Activated T-cell treated with anti-CD3 and anti-CD28 coated beads, Interleukin-2, amount 50 U/mL, for 1 hour (primary cell): ENCODE measurements at places on chromosomes 3 and 15.

DNA sequence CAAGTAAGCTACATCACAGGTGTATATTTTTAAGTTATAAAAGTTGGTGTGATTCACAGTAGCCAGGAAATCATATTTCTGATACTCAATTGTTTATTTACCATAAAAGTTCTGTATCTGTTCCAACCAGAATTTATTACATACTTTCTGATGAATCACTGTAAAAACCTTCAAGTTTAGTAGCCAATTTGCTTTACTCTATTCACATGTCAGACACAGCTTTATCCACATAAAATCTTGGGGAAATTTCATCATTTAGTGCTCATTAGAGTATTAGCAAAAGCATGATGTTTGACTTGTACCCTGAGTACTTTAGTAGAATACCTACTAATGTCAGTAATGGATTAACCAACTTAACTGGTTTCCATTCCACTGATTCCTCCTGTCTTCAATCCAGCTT, 249.8 kb downstream of the POLQ start:
- DNase-seq, result no peak

DNA sequence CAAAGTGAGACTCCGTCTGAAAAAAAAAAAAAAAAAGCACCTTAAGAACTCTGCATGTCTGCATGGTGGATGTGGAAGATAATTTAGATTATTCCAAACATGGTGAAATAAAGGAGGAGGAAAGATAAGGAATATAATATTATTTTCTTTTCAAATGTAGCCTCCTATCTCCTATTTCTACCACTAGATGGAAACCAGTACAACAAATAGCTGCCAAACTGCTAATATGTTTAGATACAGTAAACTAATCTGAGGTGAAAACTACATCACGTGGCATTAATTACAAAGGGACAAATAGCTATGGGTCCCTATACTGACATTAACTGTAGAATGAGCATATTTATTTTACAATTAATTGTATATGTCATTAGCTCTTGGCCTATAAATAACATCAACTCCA, 197.8 kb downstream of the TBC1D5 start:
- DNase-seq, result no peak

GRCh38 chr3:19065027-19065426, 83.3 kb upstream of the KCNH8 start:
- DNase-seq, result no peak

DNA sequence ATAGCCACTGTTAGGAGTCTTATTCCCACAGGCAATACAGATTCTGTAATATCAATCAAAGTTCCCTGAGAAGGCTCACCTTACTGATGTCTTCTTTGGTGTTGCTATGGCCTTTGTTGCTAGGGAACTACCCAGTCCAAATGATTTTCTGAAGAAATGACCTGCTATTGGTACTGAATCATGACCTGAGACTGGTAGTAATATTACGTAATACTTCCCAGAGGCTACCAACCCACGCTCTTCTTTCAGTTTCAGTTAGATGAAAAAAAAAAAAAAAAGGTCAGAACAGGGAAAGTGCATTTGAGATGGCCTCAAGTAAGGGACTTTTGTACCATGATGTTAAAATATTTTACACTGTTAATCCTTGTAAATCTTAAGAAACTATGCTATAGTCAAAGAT, 1092.5 kb upstream of the EPHA6 start:
- no peak for DNase-seq

- DNase-seq, result no peak
These were observed 21.8 kb downstream of the CCDC32 start for GRCh38 chr15:40543082-40543481.

DNA sequence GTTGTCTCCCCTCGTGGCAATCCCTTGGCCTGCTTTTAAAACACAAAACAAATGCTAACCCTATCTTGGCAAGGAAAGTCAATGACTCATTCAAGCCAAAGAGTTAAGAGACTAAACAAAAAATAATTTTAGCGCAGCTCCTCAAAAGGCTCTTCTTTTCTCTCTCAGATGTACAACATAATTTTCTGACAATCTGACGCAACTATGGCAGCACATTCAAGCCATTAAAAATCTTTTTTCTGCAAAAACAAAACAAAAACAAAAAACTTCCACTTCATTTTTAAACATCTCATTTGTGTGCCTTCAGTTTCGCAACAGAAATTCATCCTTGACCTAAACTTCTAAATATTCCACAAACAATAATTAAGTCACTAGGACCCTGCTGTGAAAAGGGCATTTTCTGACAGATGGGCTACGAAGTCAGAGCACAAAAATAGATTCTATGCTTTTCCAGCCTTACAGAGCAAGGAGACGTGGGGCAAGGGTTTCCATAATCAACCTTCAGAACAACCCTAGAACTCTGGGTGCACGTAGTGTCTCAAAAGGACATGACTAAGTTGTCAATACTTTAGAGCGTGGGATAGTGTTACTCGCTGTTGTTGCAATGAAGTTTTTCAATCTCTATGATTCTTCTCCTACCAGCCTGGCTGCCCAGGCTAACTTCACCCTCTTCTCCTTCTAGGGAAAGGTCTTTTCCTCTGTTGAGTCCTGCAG, 84.3 kb downstream of the MB21D2 start:
- DNase-seq, result no peak

GRCh38 chr15:76282465-76282864, 28.8 kb downstream of the ETFA start:
- DNase-seq, result no peak

DNA sequence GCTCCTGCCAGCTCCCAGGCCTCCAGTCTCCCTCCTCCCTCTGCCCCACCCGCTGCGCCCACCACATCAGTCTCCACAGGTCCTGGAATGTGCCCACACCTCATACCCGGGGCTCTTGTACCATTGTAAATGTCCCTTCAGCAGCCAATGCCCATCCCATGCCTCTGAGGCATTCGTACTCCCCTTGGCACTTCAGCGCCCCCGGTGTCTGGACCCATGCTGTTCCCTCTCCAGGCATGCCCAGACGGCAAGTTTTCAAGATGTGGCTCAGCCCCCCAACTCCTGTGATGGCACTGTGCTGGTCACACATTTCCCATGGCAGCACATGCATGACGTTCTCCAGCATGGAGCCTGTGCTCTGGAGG, 13.3 kb downstream of the PLXND1 start:
- DNase-seq, result no peak

DNA sequence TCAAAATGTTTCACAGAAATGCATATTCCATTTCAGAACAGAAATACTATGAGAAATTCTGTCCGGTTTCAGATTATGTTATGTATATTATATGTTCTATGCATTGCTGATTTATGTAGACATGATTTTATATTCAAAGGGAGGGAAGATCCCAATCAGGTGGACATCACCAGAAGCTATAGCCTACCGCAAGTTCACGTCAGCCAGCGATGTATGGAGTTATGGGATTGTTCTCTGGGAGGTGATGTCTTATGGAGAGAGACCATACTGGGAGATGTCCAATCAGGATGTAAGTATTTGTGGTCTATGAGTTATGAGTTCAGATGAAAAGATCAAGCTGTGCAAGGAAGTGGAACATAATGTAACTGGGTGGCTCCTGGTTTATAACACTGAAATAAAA, 341.7 kb downstream of the EPHA3 start:
- DNase-seq, result no peak

- no peak for DNase-seq
These were observed 688.3 kb upstream of the LMCD1 start for GRCh38 chr3:7813365-7813764.

DNA sequence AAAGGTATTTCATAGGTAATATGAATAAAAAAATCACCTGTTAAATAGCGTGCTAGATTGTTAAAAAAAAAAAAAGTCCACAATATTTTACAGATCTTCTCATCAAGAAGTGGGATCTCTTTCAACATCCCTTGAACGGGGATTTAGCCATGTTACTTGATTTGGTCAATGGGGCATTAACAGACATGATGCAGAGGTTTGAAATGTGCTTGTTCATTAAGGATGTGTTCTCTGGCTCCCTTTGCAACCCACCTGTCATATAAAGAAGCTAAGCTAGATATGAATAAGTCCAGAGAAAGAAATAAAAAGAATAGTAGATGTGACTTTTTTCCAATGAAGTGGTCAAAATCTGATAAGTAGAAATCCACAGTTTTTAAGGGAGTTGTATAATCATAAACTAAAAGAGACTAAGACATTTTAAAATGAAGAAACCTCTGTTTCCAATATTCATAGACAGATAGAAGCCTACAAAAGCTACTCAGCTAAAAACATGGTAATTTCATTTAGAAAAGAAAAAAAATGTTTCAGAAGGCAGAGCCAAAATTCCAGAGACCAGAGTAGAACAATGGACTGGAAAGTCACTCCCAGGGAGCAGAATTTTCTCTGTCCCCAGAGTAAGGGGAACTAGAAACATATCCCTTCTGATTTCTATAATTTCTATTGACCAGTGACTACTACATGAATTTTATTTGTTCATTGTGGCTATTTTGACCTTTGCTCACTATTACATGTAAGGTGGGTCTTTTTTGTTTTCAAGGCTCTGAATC, 79.2 kb downstream of the PLSCR2 start:
- DNase-seq, result no peak

DNA sequence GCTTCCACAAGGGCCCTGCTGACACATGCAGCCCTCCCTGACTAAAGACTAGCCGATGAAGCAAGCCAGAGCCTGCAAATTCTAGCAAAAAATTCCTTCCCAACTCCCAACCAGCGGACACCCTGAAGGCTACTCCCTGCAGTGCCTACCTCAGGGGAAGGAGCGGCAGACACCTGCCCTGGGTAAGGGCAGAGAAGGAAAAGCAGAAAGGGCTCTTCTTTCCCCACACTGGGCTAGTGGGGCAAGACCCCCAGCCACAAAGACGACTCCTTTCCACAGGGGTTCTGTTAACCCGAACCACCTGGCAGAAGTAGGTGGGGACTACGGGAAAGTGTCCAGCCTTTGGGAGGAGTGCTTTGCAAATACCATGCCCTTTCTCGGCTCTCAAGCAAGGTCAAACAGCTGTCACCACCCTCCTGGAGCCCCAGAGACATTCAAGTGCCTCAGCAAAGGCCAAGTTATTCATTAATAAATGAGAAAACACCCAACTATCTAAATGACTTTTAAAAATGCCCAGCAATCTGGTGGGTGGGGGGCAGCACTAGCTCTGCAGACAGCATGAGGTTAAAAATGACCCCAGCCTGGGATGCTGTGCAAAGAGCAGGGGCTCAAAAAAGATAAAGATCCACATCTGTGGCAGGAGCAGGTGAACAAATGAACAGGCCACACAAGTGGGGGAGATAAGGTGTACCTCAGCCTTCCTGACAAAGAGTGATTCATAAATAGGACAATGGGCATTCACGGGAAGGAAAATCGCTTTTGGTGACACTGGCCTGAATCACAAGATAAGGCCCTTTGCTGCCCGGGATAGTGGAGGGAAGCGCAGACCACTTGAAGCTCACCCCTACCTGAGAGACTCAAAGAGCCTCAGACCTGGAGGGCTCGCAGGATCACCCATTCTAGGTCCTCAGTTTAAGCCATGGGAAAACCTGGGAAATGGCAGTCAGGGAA, 33.0 kb downstream of the CCDC12 start:
- DNase-seq, result no peak

DNA sequence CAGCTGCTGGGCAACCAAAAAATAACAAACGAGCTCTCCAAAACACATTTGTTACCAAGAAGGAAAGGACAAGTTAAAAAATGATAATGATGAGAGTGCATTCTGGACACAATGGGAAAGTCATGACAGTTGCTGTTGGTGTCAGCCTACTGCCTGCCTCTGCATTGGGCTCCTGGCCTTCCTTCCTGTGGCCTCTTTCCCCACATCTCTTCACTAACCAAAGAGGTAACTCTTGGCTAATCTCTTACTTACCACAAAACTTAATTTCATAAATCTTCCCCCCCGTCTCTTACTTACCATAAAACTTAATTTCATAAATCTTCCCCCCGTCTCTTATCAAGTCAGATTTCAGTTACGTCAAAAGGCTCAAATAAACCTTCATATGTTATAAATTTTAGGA, 58.6 kb downstream of the AGTR1 start:
- no peak for DNase-seq

GRCh38 chr3:44632193-44632592, 7.4 kb downstream of the ZNF197 start:
- no peak for DNase-seq

- DNase-seq, result no peak
These were observed 122.5 kb upstream of the SPRED1 start for GRCh38 chr15:38130205-38130567.

GRCh38 chr15:70512772-70513362, 250.5 kb downstream of the UACA start:
- DNase-seq, result peak; percentile 66

DNA sequence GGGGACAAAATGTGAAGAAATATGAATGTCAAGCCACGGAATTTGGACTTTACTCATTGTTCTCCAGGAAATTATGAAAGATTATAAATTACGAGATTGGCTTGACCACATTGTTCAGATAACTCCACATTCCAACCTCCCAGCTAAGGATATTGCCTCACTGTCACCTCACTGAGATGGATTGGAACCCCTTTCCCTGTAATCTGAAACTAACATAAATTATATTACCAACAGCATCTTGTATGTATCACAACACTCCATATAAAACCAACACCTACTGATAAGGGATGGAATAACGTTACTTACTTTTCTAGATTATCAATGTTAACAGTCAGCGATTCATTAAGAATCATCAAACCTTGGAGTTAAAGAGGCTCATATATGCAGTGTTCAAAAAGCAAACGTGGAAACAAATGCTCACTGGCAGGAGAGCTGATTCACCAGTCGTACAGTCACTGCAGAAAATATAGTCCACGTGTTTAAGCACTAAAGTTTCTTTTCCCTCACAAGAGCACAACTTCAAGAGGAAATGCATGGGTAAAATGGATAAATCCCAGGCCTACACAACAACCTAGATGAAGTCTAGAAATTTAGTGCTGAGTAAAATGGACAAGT, 451.5 kb downstream of the FGF12 start:
- no peak for DNase-seq

GRCh38 chr15:87619161-87619960, 637.2 kb downstream of the NTRK3 start:
- DNase-seq, result no peak
